ENCODE measurements at places on chromosomes 7 and 10.

GRCh38 chr7:5231811-5232484 is 41.9 kb downstream of the WIPI2 start:
- no peak for DNase-seq

- no peak for DNase-seq
Measured at GRCh38 chr10:31154996-31155395, 123.3 kb upstream of the ZNF438 start.

- DNase-seq, result no peak
Measured at GRCh38 chr10:83983578-83984255, 155.6 kb upstream of the GHITM start.

DNA sequence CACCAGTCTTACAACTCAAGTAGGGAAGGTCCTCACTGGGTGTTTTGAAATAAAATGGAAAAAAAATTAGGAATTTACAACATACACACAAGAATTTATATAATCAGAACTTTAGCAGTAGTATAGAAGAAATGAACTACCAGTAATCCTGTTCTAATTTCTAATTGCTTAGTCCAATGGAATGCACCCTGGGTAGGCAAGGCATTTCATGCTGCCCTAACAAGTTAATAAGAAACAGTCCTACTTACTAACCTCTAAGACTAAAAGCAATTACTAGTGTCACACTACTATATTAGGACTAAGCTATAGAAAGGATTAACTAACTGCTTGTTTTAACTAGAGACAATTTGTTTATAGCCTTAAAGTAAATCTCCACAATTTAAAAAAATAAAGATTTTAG is 158.1 kb downstream of the BTAF1 start:
- DNase-seq, result no peak

GRCh38 chr7:112112822-112113255 is 93.4 kb downstream of the DOCK4 start:
- DNase-seq, result no peak

DNA sequence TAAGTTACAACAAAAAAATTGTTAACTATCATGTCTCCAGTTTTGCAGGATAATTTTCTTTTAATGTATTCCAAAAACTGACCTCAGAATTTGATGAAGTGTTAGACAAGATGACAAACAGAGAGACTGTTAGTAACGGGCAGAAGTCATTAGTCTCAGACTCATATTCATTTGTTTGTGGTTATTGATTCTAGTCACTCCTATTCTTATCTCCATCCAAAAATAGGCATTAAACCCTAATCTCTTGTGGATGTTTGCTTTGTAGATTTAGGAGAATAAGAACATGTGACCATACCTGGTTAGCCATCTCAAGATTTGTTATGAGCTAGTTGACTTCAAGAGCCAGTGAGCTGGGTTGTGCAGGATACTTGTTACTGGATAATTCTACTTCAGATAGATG is 261.1 kb downstream of the AUTS2 start:
- no peak for DNase-seq

DNA sequence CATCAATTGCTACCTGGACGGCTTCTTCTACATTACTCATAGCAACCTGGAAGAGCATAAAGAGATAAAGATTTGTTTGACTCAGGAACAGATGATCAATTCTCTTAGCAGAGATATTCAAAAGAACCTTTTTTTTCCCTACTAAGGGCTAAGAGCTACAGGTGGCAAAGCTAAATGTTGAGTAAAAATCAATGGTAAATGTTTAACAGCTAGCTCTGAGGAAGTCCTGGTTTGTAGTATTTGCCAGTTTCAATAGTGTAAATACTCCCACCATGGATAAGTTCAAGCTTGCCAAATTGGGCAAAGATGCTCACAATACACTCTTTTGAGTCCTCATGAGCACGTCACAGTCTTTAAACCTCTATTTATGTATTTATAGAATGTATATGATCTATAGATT is 64.0 kb downstream of the AKR1E2 start:
- DNase-seq, result no peak

DNA sequence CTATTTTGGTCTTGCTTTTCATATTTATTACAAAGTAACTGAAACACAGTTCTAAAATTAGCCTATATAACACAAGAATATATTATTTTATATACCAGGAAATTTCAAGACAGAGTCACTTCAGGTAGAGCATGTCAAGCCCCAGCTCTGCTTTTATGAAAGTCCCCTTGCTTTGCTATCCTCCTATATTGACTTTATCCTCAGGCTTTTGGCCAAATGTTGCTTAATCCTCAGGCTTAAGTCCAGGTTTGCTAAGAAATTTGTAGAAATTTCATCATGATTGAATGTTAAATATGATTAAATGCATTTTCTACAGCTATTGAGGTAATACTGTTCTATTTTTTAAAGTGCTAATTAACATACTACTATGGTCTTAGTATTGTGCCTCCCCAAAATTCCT is 227.6 kb downstream of the FZD1 start:
- no peak for DNase-seq

GRCh38 chr7:107115762-107116540 is 52.9 kb upstream of the HBP1 start:
- no peak for DNase-seq

GRCh38 chr10:114286921-114287320 is 47.9 kb downstream of the VWA2 start:
- DNase-seq, result no peak

- no peak for DNase-seq
Measured at GRCh38 chr7:116630357-116630756, 41.6 kb upstream of the MET start.

All from stimulated activated CD8-positive, alpha-beta memory T cell treated with anti-CD3 and anti-CD28 coated beads, Interleukin-4, amount 100 ng/mL, for 4 hours (primary cell).